NCI-H1436 (cell line): ENCODE measurements at places on chromosomes 13 and 19.
A peak's percentile ranks its signal among the peaks of the same experiment; 100 is the strongest.

GRCh38 chr13:84655677-84656076 is 773.4 kb upstream of the SLITRK1 start:
- no peak for DNase-seq

DNA sequence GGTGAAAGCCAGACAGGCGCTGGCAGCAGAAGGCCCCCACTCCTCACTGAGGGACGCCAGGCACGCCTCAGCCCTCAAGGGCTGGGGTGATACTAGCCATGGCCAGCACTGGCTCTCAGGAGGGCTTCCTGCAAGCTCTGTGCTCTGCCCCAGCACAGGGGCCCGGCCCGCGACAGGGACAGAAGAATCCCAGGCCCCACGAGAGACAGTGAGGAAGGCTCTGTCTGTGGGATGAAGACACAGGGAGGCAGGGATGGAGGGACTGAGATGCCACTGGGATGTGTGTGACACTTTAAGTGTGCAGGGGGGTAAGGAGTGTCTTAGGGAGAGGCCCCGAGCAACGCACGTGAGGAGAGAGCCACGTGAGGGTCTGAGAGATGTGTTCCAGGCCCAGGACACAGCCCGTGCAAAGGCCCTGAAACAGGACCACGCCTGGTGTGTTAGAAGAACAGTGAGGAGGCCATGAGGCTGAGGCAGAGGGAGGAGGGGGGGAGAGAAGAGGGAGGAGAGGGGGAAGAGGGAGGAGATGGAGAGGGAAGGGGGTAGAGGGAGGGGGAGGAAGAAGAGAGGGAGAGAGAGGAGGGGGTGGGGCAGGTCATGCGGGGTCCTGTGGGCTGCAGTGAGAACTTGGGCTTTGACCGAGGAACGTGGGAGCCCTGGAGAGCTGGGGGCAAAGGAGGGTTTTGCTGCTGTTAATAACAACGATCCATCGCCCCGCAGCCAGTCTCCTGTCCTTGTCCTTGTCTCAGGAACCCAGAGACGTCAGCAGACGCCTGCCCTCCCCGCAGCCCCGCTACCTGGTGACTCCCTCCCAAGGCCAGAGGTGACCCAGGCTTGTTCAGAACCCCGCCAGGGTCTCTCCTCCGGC is 7.2 kb downstream of the RPL36 start:
- DNase-seq, result no peak

- DNase-seq, result no peak
These were observed 1096.8 kb upstream of the PCDH20 start for GRCh38 chr13:62512194-62513141.

- no peak for DNase-seq
These were observed 11.4 kb downstream of the GPR180 start for GRCh38 chr13:94613051-94613450.

DNA sequence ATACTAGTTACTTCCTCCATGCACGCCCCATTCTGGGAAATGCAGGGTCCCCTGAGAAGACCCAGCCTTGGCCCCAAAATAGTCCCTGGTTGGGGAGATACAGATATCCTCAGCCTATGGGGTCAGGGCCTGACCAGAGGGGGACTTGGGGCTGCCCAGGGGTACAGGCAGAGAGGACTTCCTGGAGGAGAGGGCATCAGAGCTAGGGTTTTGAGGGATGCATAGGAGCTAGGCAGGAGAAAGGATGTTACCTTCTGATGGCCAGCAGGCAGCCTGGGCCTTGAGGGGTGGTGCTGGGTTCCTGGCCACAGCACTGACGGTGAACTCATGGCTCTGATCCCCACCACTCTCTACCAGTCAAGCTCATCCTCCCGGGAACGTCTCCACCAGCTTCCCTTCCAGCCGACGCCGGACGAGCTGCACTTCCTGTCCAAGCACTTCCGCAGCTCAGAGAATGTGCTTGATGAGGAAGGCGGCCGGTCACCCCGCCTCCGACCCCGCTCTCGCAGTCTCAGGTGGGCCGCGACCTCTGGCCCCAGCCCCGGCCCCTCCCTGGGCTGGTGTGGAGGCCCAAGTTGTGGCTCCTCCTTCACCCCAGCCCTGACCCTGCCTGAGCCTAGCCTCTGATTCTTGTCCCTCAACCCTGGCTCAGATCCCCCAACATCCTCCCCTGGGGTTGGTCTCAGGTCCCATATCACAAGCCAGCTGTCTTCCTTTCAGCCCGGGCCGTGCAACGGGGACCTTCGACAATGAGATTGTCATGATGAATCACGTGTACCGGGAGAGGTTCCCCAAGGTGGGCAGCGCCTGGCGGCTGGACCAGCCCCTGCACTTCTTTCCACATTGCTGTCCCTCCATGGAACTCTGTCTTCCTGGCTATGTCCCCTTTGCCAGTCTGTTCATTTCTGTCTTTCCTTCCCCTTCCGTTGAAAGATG is 25.6 kb downstream of the MAST3 start:
- DNase-seq, result no peak

DNA sequence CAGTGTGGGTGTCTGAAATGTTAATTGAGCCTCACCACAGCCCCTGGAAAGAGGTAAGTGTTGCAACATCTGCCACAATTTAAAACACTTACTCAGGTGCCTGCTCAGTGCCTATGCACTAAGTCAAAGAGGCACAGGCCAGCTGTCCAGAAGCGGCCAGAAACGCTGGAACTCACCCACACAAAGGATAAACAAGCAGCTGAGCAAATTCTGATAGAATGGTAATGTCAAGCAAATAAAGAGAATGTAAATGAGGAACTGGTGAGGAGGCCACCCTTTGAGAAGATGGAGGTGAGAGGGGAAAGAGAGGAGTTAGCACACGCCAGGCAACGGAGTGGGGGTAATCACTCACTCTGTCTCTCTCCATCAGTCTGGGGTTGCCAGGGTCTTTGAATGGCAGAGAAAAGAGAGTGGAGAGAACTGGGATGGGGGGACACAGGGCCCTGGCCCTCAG is 67.7 kb upstream of the SERP2 start:
- no peak for DNase-seq

- DNase-seq, result peak; percentile 74
These were observed 834 bp downstream of the FBXO27 start for GRCh38 chr19:39031368-39032062.

- no peak for DNase-seq
These were observed 9.8 kb upstream of the CIRBP start for GRCh38 chr19:1259206-1259875.

DNA sequence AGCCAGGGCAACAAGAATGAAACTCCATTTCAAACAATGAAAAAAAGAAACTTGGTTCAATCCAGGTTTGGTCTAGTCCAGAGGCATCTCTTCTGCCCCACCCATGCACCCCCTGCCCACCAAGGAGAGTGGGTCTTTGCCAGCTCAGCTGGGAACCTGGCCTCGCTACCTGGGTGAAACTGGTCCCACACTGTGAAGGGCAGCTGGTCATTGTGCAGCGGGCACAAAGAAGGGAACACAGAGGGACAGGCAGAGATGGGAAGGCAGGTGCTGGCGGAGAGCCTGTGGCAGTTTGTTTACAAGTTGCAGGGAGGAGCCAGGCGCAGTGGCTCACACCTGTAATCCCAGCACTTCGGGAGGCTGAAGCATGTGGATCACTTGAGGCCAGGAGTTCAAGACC is 50.2 kb downstream of the CPAMD8 start:
- no peak for DNase-seq

DNA sequence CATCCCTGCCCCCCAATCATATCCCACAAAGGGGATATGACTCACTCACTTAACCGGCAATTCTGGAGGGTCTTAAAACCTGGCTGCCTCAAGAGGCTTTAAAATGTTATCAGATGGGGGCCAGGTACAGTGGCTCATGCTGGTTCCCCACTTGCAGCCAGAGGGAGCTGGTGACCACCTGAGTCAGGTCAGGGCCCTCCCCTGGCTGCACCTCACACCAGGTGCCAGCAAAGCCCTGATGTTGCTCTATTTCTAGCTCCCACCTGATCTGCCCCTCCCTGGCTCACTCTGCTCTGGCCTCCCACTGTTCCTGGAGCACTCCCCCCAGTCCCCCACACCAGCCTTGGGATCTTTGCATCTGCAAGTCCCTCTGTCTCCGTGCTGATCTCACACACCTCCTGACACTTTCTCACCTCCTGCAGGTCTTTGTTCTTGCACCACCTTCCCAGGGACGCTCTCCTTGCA is 14.2 kb downstream of the HPN start:
- DNase-seq, result no peak

DNA sequence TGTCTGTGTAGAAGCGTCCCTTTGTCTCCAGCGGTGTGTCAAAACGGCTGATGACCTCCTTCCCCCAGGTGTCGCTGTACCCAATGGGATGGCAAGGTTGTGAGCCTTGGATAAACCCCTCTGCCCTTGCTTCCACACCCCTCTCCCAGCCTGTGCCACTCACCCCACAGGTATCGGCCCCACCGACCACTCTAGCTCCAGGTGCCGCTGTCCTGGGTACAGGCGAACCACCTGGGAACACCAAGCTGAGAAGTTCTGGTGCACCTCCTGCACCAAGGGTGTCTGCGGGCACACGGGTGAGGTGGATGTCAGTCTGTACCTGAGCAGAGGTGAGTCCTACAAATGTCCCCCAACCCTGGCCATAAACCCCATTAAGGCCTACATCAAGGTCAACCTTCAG is 16.6 kb downstream of the MAN2B1 start:
- DNase-seq, result no peak

DNA sequence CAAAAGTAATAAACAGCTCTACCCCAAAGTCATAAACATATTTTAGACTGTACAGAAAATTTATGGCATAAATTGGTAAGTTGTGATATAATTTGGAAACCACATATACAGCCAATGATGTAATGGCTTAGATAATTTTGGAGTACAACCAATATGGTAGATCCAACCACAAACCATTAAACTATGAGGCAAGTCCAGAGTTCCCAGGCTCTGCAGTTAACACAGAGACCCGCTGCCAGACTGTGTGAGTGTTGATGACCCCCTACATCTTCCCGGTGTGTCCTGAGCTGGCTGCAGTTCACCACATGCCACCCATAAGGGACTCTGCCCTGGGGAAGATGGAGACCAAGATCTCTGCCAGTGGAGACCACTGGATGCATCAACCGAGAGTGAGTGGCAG is 9.9 kb upstream of the SERPINE3 start:
- DNase-seq, result no peak

GRCh38 chr19:2474232-2475017 is 1.5 kb upstream of the GADD45B start:
- peak; percentile 72 for DNase-seq

DNA sequence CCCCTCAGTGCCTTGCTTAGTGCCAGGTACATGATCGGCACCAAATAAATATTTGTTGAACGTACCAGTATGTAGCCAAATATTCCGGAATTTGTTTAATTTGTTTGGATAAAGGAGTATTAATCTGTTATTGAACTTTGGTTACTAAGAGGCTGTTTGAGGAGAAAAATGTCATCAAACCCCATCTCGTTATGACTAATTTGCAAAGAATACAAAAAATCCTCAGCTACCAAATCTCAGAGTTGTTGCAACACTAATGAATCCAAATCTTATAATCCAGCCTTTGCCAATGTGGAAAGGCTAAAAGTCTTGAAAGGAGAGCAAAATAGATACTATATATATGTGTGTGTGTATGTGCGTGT is 79.5 kb downstream of the KLF5 start:
- no peak for DNase-seq

- DNase-seq, result peak; percentile 57
These were observed 6.9 kb upstream of the CEACAM5 start for GRCh38 chr19:41701401-41702075.

DNA sequence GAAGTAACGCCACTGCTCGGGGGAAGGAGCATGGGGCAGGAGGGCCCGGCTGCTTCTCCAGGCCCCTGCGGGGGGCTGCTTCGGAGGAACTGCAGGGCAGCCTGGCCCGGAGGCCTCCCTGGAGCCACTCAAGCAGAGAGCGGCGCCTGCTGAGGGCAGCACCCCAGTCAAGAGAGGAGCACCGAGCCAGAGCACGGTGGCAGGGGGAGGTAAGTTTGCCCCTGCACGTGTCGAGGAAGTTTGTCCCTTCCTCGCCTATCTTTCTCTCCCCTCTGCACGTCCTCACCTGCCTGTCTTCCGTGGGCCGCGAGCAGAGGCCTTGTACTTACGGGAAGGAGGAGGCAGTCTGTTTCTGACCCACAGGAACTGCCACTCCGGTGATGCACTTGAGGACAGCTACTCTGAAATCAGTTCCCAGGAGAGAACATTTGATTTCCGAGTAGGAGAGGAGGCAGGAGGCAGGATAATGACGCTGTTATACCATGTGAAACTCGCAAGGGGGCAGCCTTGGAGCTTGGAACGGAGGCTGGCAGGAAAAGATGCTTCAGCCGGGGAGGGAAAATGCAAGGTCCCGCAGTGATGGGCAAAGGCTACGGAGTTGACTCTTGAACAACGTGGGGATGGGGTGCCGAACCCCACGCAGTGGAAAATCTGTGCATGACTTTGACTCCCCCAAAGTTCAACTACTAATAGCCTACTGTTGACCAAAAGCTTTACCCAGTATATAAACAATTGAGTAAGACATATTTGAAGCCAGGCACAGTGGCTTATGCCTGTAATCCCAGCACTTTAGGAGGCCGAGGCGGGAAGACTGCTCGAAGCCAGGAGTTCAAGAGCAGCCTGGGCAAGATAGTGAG is 5.0 kb downstream of the FFAR1 start:
- DNase-seq, result peak; percentile 61

GRCh38 chr13:49315036-49315565 is 67.4 kb downstream of the CDADC1 start:
- no peak for DNase-seq

DNA sequence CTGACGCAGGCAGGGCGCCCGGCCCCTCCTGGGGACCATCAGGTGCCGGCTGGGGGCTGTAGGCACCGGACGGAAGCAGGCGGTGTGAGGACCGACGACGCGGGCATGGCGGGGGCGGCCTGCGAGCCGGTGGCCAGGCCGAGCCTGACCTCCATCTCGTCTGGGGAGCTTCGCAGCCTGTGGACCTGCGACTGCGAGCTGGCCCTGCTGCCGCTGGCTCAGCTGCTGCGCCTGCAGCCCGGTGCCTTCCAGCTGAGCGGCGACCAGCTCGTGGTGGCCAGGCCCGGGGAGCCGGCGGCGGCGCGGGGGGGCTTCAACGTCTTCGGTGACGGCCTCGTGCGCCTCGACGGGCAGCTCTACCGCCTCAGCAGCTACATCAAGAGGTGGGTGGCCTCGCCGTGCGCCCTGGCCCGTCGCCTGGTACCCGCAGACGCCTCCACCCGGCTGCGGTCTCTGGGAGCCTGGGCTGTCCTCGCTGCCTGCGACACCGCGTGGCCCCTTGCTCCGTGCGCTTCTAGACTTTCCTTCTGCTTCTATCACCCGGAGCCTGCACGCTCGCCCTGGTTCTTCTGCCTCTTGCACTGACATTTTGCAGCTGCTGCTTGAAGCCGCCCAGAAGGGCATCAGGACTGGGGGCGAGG is 460 bp downstream of the MEDAG start:
- no peak for DNase-seq

DNA sequence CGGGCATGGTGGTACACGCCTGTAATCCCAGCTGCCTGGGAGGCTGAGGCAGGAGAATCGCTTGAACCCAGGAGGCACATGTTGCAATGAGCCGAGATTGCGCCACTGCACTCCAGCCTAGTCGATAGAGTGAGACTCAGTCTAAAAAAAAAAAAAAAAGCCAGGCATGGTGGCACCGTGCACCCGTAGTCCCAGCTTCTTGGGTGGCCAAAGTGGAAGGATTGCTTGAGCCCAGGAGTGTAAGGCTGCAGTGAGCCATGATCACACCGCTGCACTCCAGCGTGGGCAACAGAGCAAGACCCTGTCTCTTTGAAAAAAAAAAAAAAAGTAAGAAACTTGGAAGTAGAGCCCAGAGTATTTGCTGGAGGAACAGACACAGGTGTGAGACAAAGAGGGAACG is 27.7 kb downstream of the CCDC8 start:
- DNase-seq, result no peak

- no peak for DNase-seq
These were observed 187.2 kb downstream of the ITGBL1 start for GRCh38 chr13:101639711-101640110.

GRCh38 chr13:93561576-93562225 is 335.1 kb downstream of the GPC6 start:
- no peak for DNase-seq
